Stimulated activated CD4-positive, alpha-beta T cell treated with anti-CD3 and anti-CD28 coated beads, Interleukin-1b, Interleukin-23, amount 100 ng/mL, for 1 hour (primary cell): ENCODE measurements at places on chromosomes 3 and 15.

- no peak for DNase-seq
These were observed 3.6 kb upstream of the DNAJB8 start for GRCh38 chr3:128470134-128470899.

DNA sequence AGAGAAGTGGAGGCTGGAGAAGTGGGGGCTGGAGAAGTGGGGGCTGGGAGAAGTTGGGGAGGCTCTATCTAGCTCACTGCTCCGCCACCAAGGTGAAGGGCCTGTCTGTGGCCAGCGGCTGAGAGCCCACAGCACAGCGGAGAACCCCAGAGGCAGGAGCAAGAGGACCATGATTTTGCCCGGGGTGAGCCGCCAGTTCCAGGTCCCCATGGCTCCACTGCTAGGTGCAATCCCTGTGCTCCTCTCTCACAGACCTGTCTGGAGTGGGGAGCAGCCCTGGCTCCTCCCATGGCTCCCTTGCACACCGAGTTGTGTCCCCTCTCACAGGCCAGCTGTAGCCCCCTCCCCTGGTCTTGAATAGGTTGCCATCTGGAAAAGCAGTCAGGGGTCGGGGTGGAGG is 4.7 kb upstream of the NRROS start:
- no peak for DNase-seq

DNA sequence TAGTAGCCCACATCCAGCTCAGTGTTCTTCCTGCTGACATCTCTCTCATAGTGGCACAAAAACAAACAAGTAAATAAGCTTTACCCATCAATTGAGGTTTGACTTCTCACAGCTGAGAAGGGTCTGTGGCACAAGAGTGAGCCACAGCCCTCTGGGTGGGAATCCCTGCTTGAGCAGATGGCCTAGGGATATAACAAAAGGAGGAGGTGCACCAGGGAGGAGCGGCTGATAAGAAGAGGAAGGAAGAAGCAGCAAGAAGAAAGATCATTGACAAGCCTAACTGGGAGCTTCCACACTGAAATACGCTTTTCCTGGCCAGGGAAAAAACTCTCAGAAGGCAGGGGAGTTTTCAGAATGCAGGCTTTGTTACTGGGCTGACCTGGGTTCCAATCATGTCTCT is 279.8 kb downstream of the UACA start:
- no peak for DNase-seq

DNA sequence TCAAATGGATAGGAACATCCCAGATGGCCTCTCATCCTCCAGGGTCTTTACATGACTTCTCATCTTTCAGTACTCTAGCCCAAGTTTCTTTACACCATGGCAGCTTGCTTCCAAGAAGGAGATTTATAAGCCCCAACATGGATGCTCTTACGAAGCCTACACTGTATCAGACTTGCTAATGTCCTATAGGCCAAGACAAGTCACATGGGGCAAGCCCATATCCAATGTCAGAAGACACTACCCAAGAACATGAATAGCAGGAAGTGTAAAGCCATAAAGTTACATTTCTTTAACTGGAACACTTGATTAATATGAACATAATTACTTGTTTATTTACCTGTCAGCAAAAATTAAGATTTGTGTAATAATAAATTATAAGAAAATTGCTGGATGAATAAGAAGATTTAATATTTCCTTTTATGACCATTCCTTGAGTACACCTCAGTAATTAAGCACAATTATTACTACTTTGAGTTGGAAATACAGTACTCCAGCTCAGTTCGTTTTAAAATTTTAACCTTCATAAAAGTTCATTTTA is 5.1 kb downstream of the SPESP1 start:
- no peak for DNase-seq
